Left forelimb (tissue), 1 donor: ENCODE measurements at places on chromosomes 16 and 17.

GRCh38 chr17:64038331-64039105, 18.1 kb upstream of the ICAM2 start:
- no peak for DNase-seq

DNA sequence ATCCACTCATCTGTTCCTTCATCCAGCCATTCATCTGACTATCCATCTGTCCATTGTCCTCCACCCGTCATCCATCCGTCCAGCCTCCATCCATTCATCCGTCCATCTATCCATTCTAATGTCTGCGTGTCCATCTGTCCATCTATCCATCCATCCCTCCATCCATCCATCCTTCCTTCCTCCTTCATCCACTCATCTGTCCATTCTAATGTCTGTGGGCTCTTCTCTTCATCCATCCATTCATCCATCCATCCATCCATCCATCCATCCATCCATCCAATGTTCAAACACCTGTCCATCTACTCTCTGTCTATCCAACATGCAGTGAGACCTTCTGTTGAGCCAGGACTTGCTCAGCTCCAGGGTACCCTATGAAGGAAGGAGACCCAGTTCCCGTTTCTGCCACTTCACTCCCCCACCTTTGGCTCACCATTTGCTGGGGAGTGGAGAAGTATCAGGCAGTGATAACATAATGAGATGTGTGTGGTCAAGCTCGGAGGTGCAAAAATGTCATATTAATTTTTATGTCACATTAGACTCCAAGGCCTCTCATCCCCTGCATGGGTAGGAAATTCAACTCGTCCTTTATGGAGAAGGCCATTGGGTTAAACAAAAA, 36.5 kb upstream of the ADGRG1 start:
- DNase-seq = no peak

DNA sequence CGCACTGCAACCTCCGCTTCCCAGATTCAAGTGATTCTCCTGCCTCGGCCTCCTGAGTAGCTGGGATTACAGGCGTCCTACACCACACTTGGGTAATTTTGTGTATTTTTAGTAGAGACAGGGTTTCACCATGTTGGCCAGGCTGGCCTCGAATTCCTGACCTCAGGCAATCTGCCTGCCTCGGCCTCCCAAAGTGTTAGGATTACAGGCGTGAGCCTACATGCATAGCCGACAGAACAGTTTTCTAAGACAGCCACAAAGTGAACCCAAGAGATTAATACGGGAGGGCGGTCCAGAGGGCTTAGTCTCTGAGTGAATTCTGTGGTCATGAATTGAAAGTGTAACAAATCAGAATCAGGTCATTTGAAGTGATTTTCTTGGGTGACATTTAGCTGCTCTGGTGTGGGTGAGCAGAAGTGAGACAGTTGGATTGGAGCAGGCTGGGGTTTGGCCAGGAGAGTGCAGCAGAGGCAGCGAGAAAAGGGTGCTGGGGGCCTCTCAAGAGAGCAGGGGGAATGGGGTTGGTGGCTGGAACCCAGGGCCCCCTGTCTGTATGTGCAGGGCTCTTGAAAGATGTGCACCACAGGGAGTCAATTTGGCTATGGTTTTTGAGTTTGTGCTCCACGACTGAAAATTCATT, 231.4 kb upstream of the WSCD1 start:
- DNase-seq = no peak

DNA sequence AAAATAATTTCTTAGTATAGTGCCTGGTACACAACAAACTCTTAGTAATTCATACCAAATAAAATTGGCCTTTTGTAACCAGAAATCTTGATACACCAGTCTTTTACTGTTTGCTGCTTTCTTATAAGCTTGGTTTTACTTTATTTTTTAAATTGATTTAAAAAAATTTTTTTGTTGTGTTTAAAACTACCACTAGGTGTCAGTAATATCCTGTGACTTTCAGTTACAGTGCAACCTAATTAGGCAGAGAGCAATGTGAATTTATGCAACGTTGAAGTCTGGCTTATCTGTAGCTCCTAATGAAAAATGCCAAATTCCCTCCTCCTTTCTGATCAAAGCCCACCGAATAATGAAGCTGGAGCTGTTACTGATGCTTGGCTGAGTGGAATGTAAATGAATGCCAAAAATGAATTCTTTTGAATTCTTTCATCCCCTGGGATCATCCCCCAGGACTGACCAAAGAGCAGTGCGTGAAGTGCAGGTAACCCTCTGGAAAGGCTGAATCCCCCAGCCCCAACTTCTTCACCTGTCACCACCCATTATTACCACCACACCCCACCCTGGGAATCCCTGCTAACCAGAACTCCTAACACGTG, 3.8 kb downstream of the ERCC4 start:
- no peak for DNase-seq

- DNase-seq = no peak
Measured at GRCh38 chr17:30271102-30271501, 20.6 kb downstream of the BLMH start.

GRCh38 chr16:27498916-27499658, 50.6 kb downstream of the GTF3C1 start:
- no peak for DNase-seq

DNA sequence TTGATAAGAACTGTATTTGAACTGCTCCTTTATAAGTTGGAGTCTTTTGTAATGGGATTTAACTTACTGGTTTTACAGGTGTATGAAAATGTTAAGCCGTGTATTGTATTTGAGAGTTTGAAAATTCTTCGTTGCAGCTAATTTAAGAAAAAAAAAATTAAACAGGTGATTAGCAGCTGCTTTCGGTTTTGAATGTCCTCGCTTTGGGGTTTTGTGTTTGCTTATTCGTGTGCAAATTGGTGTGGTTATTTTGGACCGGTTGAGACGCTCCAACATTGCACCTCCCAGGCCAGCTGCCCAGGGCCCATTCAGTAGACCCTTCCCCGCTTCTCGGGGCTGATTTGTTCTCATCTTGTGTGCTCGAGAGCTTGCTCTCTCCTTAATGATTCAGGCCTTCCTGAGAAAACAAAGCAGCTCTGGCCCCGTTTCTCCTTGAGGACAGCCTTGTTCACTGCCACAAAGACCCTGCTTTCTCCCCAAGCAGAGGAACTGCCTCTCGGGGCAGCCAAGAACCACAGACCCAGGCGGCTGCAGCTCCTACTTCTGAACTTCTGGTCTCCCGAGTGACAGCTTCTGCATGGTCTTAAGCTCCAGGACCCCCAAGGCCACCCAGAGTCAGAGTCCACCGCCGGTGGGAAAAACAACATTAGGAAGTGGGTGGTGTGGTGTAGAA, 100.5 kb downstream of the MSI2 start:
- no peak for DNase-seq

GRCh38 chr17:40265337-40265736, 22.3 kb upstream of the CDC6 start:
- DNase-seq = no peak

- no peak for DNase-seq
Measured at GRCh38 chr17:59377410-59377809, 46.0 kb downstream of the YPEL2 start.

- DNase-seq = no peak
Measured at GRCh38 chr17:73815474-73815873, 171.2 kb upstream of the SDK2 start.

- no peak for DNase-seq
Measured at GRCh38 chr17:46894476-46895151, 28.3 kb upstream of the GOSR2 start.

DNA sequence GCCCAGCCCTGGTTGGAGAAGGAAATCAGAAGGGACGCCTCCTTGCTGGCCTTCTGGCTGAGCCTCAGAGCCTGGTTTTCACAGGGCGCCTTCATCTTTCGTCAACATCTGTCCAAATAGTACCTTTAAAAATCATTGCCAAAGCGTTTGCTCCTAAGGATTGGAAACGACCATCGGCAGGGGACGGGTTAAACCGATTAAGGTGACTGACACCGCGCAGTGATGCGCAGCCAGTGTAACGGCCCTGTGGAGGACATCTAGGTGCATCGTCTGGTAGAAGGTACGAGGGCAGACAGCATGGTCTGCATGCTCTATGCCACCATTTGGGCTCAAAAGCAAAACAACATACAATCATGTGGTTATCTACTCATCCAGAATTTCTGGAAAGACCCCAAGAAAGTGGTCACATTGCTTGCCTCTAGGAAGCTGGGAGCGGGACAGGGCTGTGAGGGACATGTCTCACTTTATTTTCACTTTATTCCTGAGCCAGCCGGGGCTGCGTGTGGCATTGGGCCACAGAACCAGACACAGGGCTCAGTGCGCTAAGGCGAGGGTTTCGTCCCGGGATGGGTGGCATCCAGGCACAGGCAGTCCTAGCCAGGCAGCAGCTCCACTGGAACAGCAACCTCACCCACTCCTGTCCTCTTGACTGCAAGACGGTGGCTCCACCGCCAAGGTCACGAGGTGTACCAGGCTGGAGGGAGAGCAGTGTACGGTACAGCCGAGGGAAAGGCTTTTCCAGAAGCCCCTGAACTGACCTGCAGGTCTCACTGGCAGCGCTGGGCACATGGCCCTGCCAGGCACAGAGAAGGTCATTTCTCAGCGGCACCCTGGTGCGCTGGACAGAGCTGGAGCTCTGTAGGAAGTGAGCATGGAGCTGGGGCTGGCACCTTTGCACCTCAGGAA, 40.9 kb upstream of the JPH3 start:
- no peak for DNase-seq

- DNase-seq = no peak
Measured at GRCh38 chr16:63188086-63188771, 1152.0 kb upstream of the CDH8 start.

GRCh38 chr16:19566362-19566761, 10.9 kb downstream of the VPS35L start:
- DNase-seq = no peak

DNA sequence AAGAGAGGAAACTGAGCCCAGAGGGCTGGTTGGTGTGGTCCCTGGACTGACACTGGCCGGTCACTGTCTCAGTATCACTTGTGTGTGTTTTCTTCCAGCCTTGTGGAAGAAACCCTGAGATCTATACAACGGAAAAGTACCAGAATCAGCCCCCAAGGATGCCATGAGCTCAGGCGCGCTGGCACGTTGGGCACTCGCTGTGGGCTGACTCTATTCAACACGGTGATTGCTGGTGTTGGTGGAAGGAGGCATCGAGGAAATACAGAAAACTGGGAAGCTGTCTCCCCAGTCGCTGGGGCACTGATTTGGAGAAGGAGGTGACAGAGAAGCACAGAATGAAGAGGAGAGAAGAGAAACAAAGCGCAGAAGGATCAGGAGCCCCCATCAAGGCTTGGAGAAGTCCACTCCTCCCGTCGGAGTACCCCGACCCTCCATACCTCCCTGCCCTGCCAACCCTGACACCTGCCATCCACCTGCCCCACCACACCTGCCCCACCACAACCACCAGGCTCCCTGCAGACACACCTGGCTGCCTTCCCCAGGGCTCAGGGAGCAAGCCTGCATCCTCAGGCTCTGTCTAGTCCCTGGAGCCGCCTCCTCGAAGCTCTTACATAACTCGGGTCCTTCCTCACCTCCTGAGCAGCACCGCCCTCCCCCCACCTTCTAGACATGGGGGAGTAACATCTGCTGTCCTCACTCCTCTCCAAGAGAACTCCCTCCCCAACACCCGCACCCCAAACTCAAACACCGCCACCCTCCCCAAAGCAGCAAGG, 66.5 kb downstream of the RBFOX3 start:
- no peak for DNase-seq

DNA sequence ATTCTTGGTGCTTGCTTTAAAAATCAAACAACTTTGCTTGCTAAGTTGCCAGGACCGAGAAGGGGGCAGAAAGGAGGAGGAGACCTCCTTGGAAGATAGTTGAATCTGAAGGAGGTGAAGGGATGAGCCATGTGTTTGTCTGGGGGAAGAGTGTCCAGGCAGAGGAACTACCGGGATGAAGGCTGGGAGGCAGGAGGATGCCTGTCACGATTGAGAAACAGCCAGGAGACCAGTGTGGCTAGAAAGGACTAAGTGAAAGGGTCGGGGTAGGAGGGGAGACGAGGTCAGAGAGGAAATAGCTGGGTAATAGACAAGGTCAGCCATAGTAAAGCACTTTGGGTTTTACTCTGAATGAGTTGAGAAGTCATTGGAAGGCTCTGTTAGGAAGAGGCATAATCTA, 38.9 kb upstream of the CSNK2A2 start:
- no peak for DNase-seq

DNA sequence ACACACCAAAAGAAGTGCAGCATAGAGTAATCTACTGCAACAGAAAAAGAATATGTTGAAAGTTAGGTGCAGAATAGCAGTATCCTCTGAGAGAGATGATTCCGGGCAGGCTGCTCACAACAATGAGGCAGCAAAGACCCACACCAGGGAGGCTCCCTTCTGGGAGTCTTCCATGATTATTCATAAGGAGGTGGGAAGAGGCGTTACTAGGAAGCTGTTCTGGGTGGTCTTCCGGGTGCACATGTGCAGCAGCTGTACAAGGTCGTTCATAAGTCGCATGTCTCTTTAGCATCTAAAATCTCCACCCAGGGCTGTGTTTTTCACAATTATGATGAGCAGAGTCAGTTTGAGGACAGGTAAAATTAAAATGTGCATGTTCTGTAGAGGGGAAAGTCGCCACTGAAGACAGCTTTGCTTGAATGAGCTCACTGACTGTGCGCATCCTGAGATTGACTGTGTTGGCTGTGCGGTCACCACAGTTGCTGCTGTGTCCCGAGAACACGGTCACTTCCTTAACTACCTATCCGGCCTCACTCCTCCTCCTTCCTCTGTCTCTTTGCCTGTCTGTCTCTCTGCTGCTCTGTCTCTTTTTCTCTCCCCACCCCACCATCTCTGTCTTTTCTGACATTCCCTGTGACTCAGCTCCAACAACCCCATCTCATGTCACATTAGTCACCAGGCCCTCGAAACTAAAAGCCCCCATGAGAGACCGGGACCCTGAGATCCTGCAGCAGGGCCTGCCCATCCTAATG, 125.5 kb upstream of the HSBP1 start:
- no peak for DNase-seq

DNA sequence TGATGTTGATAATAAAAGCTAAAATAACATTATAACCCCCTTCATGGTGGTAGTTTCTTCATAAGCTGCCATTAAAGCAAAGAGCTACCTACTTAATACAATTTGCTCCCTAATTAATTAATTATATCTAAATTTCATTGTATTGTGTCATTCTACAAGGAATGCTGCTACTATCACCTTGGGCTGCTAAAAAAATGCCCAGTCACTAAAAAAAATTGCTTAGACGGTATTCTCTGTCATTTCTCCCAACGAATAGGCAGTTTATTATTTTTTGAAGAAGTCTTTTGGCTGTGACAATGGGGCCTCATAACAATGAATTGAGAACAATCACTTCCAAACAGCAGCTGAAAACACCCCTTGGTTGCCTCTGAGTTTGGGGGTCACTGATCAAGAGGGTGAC, 59.5 kb downstream of the XYLT1 start:
- no peak for DNase-seq

DNA sequence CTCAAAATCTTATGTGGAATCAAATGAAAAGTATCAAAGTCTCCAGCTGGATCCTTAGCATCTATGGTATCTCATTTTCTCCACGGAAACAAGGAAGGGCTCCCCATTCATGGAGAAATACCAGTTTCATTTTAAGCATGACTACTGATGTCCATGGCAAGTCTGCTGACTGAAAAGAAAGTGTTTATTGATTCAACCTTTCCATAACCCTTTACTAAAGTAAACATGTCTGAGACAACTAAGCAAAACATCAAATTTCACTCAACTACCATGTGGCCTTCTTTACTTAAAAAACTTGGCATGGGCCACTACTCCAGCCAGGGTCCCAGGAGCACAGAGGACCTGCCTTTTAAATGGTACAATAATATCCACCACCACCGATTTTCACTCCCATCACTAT, 928.0 kb upstream of the SOX9 start:
- no peak for DNase-seq
